Stimulated activated CD4-positive, alpha-beta T cell treated with anti-CD3 and anti-CD28 coated beads, TNF-alpha, amount 100 ng/mL, for 1 hour (primary cell): ENCODE measurements at places on chromosomes 13 and 19.

GRCh38 chr19:56333506-56333905, 18.9 kb upstream of the ZSCAN5A start:
- DNase-seq = no peak

DNA sequence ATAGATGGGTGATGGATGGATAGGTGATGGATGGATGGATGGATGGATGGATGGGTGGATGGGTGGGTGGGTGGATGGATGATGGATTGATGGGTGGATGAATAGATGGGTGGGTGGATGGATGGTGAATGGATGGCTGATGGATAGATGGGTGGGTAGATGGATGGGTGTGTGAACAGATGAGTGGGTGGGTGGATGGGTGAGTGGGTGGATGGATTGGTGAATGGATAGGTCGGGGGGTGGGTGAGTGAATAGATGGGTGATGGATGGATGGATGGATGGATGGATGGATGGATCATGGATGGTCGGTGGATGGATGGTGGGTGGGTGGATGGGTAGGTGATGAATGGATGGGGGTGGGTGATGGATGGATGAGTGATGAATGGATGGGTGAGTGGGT, 3.5 kb downstream of the SMIM24 start:
- no peak for DNase-seq

DNA sequence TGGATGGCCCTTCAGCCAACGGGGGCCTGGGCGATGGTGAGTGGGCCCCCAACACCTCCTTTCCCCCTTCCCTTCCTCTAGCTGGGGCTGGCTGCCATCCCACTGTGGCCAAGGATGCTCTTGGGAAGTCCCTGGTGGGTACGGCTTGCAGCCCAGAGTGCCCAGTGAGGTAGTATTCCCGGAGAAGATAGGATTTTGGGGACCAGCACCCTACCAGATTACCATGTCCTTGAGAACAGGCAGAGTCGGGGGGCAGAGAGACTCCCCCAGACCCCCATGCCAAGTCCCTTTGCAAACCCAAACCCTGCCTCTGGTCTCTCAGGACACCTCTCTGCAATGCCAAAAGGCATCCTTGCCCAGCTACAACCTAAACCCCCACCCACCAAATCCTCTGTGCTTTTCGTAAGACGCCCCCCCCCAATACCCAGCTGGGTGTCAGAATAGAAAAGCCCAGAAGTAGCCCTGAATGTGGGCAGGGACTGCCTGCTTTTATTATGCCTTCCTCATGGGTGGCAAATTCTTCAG, 1.7 kb downstream of the HIF3A start:
- no peak for DNase-seq

DNA sequence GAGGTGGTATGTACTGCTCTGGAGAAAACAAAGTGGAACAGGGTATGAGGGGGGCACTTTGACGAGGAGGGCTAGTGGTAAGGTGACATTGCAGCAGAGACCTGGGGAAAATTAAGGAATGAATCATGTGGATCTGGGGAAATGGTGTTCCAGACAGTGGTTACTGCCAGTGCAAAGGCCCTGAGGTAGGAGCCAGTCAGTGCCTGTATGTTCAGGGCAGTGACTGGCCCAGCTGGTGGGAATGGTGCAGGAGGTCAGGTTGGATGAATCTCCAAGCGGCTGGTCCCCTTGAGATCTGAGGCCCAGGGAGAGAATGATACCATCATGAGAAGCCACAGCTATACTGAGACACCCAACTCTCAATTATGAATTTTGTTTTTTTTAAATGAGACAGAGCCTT, 4.9 kb downstream of the VAV1 start:
- DNase-seq = no peak
